Bronchial epithelial cell (primary cell): ENCODE measurements at places on chromosomes 1 and 21.

DNA sequence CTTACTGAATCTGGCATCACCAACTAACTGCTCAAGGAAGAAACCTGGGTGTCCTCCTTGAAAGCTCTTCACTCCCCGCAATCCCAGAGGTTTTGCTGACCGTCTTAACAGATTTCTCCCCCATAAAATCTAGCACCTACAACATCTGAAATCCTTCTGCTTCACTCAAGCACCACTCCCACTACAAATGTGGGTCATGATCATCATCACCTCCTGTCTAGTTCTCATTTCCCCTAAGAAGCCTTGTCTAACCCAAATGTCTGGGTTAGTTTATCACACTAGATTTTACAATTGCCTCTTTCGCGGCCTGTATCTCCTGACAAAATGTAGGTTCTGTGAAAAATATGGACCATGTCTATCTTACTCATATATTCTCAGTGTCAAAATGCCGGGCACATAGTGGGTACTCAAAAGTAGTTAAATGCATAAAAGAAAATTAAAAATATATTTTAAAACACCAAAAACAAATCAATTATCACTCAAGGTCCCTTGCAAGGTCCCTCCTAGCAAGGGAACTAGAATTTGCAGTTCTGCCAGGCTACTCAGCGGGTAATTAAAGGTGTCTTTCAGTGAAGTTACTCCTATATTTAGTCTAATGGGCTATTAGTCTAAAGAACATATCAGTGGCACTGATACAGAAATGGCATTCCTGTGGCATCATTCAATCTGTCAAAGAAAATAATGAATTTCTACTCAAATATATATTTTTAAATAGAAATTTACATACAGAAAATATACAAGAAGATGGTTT, 19.6 kb downstream of the C21orf91 start:
- no peak for DNase-seq

- no peak for DNase-seq
These were observed 41.5 kb upstream of the MRPS6 start for GRCh38 chr21:34031835-34032370.

- peak; percentile 39 for DNase-seq
These were observed 21.2 kb downstream of the SLC45A3 start for GRCh38 chr1:205658943-205659581.

- DNase-seq, result no peak
These were observed 142.5 kb downstream of the TRABD2B start for GRCh38 chr1:47854552-47855144.

DNA sequence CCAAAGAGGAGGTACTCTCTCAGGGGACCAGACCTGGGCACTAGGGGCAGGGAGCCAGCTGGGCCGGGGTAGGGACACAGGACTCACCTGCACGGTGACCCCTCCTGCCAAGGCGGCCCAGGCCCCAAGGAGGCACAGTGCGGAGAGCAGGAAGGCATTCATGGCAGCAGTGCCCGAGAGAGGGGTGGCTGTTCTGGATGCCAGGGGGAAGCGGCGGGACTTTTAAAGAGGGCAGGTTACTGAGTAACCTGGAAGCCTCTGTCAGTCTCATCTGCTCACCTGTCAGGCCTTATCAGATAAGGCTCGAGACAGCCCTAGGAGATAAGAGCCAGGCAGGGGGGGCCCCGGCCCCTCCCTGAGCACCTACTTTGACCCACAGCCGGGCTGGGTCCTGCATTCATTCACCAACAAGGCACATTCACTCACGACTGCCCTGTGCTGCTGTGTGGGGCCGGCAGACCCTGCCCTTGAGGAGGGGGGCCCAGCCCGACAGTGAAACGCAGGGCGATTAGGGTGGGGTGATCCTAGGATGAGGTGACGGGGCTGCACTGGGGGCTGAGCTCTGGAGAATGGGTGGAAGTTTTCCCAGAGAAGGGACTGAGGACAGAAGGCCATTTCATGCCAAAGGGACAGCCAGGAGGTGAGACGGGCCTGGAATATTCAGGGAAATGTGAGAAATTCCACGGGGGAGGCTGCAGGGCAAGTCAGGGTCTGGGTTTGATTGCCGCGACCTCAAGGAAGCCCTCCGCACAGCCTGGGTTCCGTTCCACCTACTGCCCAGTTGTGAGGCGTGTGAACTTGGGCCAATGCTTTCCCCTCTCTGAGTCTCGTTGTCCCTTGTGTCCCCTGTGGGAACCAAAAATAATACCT, at the start of gene GUCA2A:
Gene GUCA2A (minus strand): TSS at position 195 of the 870 bp plus-strand sequence. CDS start 33 bp downstream, at position 162.
- no peak for DNase-seq

DNA sequence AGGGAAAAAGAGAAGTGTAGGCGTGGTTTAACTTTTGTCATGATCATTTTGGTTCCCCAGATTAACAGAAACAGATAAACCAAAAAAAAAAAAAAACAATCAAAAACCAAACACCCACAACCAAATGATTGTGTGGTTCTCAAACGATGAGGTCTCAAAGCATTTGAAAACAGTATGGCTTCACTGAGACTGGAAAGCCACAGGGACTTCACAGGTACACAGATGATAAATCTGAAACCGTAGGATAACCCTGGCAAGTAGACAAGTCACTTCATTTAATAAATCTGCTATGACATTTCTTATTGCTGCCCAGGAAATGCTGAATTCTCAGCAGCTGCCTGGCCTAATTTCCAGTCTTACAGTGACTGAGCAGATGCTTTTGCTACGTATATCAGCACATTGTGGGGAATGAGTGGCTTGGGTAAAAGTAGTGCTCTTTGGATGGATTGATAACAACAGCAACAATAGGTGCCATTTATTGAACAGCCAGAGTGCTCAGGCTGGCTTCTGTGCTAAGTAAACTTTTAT, 6.1 kb downstream of the ST6GALNAC3 start:
- no peak for DNase-seq

DNA sequence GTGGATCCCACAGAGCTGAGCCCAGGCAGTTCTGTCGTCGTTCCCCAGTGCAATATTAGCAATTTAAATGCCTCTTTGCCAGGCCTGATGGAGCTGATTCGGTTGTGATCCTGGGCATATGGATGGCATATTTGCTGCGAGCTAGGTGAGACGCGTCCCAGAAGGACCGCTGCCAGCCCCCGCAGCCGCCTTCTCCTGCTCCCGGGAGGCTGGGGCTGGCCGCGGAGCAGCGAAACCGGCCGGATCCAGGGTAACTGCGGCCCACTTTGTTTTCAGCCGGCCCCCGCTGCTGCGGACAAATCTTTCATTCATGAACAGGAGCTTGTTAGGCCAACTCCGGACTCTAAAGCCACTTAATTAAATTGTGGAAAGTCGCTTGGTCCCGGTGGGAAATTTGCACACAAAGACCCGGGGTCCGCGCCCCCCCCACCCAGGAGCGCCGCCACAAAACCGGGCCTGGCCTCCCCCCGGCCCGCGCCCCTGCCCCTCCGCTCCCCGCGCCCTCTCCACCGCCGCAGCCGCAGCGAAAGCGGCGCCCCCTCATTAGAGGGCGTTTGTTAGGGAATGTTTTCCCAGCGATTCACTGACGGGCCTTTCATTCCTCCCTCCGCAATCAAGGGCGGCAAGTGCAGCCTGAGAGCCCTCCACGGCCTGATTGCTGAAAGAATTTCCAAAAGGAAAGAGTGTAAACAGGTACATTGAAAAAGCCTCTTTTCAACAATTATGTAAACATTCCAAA, 383.3 kb downstream of the RRAGC start:
- no peak for DNase-seq

- DNase-seq, result no peak
These were observed 6.3 kb upstream of the RBBP5 start for GRCh38 chr1:205128050-205128449.

GRCh38 chr1:109113590-109114341, at the start of gene ELAPOR1:
TSS of gene ELAPOR1 (plus strand) at chr1:109114115. CDS start at chr1:109114184, 69 bp downstream.
- peak; percentile 65 for DNase-seq

DNA sequence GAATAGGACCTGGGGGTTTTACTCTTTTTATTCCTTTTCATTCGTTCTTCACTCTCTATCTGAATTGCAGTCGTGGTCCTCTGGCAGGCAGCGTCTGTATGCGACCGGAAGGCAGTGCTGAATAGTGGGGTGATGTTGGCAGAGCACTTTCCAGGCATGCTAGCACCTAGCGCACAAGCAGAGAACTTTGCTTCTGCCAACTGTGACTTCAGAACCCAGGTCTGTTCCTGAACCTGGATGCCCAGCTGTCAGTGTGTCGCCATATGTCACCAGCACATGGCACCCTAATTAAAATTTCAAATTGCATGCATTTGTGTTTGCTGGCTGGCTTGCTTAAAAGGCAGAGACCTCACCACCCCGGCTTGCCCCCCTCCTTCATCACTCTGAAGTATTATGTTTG, 116.2 kb downstream of the NFIA start:
- DNase-seq, result no peak

DNA sequence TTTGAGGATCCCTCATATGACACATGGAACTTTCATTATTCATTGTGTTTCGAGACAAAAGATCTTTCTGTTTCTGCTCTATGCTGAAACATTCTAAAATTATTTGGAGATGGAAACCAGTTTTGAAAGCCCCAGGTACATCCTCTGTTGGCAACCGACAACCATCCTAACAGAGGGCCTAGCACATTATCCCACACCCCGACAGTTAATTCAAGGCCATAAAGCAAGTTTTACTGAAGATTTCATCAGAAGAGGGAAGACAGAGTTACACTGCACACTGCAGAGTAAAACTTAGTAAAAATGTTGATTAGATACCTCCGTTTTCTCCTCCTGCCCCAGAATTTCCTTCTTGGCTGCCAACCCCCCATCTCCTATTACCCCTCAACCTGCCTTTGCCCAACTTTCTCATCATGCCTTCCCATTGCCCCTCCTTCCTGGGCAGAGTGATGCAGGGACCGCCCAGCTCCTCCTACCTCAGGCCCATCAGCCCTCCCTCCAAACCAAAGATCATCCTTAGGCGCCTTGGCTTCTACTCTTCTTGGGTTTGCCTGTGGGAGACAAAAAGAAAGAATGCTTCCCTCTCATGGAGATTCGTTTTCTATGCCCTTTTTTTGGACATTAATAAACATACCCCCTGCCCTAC, 52.9 kb upstream of the CITED4 start:
- no peak for DNase-seq

DNA sequence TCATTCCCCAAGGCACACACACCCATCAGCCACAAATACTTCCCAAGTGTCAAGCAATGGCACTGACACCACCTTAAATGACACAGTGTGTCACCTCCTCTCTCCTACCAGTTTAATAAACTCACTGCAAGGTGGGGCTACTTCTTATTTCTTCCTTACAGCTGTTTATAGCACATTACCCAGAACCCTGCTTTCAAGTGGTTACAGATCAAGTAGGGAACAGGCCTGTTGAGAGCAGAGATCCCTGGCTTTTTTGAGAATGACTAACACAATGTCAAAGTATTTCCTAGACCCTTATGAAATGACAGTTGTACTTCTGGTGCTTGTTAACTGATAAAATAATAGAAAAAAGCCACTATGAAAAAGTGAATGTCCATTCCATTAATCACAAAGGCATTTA, 19.8 kb downstream of the ZBTB17 start:
- DNase-seq, result peak; percentile 49

- peak; percentile 65 for DNase-seq
These were observed 651.8 kb downstream of the LMO4 start for GRCh38 chr1:87980494-87980893.
